Progenitor cell of endocrine pancreas (in vitro differentiated cells): ENCODE measurements at places on chromosomes 4 and X.

DNA sequence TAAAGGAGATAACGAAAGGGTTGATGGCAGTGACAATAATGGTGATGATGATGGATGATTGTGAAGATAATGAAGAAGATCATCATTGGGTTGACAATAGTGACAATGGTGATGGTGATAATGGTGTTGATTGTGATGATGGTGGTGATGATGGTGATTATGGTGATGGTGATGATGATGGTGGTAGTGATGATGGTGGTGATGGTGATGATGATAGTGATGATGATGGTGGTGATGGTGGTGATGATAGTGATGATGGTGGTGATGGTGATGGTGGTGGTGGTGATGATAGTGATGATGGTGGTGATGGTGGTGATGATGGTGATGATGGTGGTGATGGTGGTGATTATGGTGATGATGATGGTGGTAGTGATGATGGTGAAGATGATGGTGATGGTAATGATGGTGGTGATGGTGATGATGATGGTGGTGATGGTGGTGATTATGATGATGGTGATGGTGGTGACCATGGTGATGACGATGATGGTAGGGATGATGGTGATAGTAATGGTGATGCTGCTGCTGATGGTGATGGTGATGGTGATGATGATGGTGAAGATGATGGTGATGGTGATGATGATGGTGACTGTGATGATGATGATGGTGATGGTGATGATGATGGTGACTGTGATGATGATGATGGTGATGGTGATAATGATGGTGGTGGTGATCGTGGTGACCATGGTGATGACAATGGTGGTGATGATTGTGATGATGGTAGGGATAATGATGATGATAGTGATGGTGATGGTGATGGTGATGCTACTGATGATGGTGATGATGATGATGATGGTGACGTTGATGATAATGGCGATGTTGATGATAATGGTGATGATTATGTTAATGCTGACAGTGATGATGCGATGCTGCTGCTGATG lies 61.6 kb upstream of the NKX1-1 start:
- DNase-seq: no peak

DNA sequence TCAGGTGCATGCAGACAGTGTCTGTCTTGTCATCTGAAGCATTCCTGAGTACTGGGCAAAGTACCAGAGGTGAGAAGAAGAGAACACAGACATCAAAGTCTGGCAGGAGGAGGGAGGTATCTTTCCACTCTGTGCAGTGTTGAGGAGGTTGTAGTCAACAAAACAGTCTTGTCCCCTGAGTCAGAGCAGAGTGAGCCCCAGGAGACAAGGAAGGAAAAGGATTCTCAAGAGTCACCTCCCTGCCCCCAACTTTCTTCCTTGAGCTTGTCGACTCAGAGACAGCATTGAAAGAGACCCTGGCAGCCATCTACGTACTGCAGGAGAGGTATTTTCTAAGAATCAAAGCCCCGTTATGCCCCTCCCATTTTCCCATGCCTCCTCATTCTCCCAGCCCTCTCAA lies 4.4 kb upstream of the SRPX start:
- DNase-seq: no peak

DNA sequence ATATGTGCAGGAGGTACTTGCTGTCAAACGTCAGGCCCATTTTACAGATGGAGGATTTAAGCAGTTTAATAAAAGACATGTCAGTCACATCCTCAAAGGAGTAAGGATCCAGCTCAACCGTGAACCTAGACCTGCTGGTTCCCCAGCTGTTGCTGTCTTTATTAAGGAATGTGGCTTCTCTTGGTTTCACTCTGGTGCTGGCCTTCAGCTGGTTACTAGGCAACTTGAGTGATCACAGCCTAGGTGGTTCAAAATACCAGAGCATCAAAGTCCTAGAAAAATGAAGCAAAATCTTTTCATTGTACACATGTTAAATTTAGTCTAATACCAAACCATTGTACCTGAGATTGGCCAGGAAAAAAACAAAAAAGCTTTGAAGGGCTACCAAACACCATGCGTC lies 32.7 kb upstream of the GLRA2 start:
- DNase-seq: no peak

DNA sequence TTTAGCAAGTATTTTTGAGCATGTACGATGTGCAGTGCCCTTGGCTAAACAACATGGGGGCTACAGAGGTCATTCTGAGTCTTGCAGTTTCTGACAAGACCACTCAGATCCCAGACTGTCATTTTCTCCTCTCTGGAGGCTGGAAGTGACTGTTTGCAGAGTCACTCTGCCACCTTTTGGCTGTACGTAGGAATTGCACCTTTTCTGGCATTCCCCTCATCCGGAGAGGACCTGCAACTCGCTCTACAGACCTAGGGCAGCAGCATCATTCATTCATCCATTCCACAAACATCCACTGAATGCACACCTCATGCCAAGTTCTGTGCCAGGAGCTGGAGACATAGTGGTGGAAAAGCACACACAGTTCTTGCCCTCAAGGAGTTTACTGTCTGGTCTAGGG lies 160.4 kb upstream of the GPR101 start:
- DNase-seq: peak; percentile 15

DNA sequence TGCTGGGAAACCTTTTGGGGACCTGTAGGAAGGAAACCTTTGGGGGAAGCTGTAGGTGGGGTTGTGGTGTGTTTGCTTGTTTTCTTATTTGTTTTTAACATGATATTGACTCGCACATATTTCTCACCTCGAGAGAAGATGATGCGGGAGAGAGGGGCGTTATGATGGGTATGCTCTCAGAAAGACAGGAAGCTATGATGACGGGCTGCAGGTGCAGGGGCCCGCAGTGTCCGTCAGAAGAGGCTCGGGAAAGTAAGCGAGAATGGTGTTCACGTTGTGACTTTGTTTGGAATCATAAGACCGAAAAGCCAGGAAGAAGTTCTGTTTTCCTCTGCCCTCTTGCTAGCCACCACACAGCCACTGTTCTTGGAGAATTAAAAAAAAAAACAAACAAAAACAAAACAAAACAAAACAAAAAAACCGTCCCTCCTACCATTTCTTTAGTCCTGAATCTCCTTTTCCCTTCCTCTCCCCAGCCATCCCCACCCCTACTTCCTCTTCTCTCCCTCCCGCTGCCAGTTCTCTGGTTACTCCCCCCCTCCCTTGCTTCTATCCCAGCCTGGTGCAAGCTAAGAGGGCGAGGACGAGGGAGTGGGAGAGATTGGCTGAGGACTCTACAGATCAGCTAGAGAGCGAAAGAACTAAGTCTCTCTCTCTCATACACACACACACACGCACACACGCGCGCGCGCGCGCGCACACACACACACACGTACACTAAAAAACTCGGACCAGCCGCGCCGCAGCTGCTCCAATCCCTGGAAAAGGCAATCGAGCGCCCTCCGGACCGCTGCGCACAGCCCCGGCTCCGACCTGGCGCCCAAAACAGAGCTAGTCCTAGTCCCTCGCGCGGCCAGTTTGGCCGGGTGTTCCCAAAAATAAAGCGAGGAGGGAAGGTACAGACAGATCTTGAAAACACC lies at the start of gene BMP3:
BMP3 (plus strand) TSS at position 648 of the 920 bp plus-strand sequence. CDS start 577 bp downstream, outside the sequence.
- DNase-seq: peak; percentile 20
